ENCODE measurements at places on chromosomes 6 and 20. TPM values are rescaled to one million over a fixed set of nuclear protein-coding genes. Genes with fewer than 3 reads are reported as not detected.

GRCh38 chr20:18390201-18390600 is 76.6 kb downstream of the DZANK1 start:
- DNase-seq = no peak

GRCh38 chr20:17012546-17013226 is 214.2 kb upstream of the PCSK2 start:
- no peak for DNase-seq

DNA sequence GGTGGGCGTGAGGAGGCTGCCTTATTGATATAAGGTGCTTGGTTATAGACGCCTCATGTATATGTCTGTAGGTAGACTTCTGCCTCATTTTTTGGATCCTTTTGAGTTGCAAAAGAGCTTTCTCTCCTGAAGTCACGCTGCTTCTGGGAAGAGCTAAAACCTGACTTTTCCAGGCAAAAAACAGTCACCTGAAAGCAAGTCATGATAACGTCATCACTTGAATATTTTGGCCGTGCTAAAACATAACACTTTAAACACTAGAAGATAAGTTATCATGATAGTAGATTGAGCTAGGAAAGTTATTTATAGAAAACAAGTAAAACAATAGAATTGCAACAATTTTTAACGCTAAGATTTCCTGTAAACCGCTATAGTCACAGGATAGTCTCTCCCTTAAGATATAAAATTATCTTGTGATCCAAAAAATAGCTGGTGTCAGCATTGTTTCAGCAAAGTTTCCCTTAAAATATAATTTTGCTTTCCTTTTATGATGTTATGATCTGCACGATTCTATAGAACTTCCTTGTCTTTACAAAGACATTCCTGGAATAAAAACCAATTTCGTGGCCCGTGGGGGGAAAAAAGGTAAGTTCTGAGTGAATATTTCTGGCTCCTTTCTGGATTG is 69.0 kb upstream of the AKAP12 start:
- DNase-seq = no peak

- no peak for DNase-seq
Measured at GRCh38 chr6:110421749-110422443, 6.5 kb upstream of the DDO start.

DNA sequence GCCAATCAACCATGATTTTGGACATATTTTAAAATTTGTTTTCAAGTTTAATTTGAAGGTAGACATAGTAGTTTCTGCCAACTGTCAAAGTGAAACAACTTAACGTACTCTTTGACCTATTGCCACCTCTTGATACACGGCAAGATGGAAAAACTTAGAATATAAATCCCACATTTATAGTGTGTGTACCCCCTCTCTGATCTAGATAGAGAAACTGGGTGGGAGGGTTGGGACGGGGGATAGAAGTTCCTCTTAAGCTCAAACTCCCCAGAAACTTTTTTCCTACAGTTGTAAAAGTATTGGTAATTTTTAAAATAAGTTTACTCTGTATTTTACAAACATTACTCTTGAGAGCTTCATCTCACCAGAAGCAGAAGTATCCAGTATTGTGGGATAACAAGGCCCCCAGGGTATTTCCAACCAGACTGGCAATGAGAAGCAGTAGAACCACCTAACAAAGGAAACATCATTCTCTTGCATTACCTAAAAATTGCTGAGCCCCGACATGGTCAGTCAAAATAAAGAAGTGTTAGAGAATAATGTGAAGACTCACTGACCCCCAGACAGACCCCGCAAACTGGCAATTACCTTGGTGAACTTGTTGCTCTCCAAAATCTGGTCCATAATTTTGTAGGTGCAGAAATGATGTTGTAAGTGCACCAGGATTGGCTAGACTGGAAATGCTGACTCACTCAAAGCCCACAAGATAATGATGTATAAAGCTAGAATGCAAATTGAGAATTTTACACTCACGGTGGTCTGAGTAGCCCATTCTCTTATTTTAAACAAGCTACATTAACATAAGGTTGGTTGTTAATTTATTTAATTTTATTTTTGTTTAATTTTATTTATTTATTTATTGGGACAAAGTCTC is 74.7 kb upstream of the TNFAIP3 start:
- no peak for DNase-seq

GRCh38 chr6:15352845-15353244 is 107.0 kb downstream of the JARID2 start:
- no peak for DNase-seq

The HRH3 gene
- not detected for total RNA-seq

DNA sequence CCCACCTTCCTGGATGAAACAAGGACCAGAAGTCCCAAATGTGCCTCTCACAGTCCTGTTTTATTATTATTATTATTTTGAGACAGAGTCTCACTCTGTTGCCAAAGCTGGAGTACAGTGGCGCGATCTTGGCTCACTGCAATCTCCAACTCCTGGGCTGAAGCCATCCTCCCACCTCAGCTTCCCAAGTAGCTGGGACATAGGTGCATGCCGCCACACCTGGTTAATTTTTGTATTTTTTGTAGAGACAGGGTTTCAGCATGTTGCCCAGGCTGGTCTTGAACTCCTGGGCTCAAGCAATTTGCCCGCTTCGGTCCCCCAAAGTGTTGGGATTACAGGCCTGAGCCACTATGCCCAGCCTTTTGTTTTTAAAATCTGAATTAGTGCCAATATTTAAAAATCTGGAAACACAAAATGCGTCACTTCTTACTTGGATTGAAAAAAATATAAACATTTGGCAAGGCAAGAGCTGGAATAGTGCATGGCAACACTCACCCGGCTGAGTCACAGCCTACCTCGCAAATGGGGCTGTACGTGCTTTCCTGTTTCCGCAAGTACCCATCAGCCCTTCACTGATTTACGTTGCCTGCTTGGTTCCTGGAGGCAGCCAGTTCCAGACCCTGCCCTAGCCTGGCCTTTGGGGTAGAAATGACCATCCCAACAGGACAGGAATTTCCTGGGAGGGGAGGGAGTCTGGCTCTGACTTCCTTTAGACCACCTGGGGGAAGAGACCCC is 6.3 kb downstream of the SDCBP2 start:
- peak; percentile 57 for DNase-seq

The PRPH2 gene
- total RNA-seq = 0.76 TPM

The RAB44 gene
- 0.76 TPM for total RNA-seq

- no peak for DNase-seq
Measured at GRCh38 chr6:88290411-88290810, 124.3 kb upstream of the CNR1 start.

GRCh38 chr6:82144007-82144851 is 103.3 kb downstream of the IBTK start:
- DNase-seq = no peak

- no peak for DNase-seq
Measured at GRCh38 chr6:128099571-128100197, 198.8 kb upstream of the THEMIS start.

GRCh38 chr6:142696123-142697000 is 248.6 kb downstream of the HIVEP2 start:
- peak; percentile 68 for DNase-seq

The PTPRT gene
- 7.1 TPM for total RNA-seq

The CBLN4 gene
- total RNA-seq = not detected

The MDFI gene
- 8.9 TPM for total RNA-seq

- DNase-seq = no peak
Measured at GRCh38 chr20:45306431-45306982, at the start of gene RBPJL. RBPJL (plus strand) TSS chr20:45306840; CDS start chr20:45306923, 83 bp downstream.

The MYLK2 gene
- total RNA-seq = not detected

The FOXF2 gene
- 17.7 TPM for total RNA-seq

The PROKR2 gene
- total RNA-seq = not detected

The LRRC1 gene
- 14.0 TPM for total RNA-seq

GRCh38 chr6:148118244-148118643 is 224.4 kb upstream of the SASH1 start:
- DNase-seq = no peak

DNA sequence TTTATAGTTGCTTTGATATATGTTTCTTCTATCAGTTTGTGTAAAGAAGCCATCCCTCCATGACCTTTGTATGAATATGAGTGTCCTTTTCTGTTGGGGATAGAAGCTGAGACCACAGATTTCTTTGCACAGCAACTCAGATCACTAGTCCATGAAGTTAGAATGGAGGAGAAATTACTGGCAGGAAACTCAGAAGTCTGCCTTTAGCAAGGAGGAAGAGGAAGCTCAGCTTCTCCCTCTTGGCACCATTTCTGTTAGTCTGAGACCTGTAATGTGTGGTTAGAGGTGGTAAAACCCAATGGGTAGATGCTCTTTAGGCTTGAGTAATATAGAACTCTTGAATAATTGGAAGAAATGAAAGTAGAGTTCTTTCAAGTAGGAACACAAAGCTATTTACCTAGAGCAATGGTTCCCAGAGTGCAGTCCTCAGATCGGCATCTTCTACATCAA is 995.3 kb upstream of the FLRT3 start:
- DNase-seq = no peak

DNA sequence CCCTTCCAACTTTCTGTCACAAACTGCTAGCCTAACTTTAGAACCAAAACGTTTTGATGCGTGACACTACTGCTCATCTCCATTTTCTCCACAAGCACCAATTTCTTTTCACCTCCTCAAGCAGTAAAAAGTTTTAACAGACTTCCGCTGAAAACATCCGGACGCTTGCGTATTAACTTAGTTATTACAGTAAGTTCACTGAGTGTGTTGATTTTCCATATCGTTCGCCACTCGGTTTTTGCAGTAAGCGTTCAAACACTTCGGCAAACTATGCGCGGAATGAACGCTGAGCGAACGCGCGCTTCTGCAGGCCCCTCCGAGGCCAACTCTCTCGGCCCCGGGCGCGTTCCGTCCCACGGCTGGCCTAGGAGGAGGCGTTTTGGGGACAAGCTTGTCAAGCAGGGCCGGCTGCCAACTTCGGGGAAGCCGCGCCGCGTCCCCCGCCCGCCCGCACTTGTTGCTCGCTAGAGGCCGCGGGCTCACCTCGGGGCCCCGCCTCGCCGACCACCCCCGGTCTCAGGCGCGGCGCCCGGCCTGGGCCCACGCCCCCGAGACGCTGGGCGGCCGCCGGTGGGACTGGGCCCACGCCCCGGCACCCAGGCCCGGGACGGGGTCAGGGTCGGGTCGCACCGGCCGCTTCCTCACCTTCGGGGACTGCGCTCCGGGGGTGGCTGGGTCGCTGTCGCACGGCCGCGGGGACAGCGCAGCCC is 945 bp downstream of the PHF10 start:
- DNase-seq = peak; percentile 96

DNA sequence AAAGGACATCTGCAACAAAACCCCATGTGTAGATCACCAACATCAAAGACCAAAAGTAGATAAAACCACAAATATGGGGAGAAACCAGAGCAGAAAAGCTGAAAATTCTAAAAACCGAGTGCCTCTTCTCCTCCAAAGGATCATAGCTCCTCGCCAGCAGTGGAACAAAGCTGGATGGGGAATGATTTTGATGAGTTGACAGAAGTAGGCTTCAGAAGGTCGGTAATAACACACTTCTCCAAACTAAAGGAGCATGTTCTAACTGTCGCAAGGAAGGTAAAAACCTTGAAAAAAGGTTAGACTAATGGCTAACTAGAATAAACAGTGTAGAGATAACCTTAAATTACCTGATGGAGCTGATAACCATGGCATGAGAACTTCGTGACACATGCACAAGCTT is 109.9 kb upstream of the SYNCRIP start:
- DNase-seq = no peak

The GNMT gene
- total RNA-seq = 7.8 TPM

The CDH26 gene
- 8.3 TPM for total RNA-seq

GRCh38 chr6:87297119-87297518 is 25.3 kb upstream of the SMIM8 start:
- DNase-seq = no peak

DNA sequence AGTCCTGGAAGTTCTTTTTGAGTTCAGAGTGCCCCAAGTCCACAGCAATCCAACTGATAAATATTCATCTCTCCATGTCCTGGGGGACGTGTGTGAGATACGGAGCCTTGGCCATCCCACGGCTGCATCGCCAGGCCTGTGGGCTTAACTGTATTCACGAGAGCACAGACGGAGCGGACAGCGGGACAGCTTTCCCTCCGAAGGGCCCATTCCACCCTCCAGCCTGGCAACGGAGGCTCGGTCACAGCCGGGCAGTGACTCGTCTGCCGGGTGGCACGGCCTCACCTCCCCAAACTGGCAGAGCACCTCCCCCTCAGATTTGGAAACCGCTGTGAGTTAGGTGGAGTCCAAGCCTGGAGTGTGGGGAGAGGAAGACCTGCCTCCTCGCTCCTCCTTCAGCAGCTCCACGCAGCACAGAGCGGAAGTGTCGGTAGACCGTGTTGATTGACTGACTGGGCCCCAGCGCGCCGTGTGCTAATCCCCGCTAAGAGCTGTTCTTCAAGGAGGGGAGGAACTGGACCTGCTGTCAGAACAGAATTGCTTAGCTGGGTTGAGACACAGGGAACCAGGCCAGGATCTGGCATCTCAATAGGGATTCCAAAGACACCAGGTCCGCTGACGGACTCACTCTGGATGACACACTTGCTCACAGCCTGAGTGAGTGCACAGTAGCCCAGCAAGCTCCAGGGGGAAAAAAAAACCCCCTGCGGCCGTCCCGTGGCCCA is 10.9 kb downstream of the FOXF2 start:
- DNase-seq = peak; percentile 9

DNA sequence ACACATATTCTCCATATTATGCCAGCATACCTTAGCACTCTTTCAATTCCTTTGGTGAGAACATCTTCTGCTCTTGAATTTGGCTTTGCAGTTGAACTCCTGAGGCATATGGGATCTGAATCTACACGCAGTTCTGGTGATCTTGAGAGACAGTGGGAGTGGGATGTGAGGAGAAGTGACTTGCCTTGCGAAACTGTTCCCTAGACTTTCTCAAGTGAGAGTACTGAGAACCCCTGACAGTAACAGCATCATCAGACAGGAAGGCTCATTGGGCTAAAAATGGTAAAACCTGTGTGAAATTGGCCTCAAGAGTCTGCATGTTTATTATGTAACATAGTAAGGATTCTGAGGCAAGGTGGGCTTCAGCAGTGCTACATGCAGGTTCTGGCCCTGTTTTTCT is 49.1 kb upstream of the CEP85L start:
- no peak for DNase-seq

The CTSZ gene
- 405 TPM for total RNA-seq

DNA sequence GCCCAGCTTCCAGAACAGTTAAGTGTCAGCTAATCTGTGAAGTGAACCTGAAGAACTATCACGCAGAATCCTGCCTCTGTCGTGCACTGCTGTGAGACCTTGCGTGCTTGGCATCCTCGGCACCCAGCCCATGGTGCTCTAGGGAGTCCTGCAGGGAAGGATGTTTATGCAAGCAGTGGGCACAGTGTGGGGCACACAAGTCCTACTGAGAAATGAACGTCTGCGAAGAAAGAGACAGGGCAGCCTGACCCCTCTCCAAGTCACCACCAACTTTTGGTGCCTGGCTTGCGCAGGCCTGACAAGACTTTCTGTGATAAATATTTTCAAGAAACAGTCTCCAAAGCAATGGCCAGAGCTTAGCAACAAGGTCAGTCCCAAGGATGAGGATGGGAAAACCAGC is 68.0 kb downstream of the MYH7B start:
- no peak for DNase-seq

GRCh38 chr20:41592516-41593216 is 25.5 kb downstream of the CHD6 start:
- no peak for DNase-seq

The CNBD2 gene
- total RNA-seq = not detected

DNA sequence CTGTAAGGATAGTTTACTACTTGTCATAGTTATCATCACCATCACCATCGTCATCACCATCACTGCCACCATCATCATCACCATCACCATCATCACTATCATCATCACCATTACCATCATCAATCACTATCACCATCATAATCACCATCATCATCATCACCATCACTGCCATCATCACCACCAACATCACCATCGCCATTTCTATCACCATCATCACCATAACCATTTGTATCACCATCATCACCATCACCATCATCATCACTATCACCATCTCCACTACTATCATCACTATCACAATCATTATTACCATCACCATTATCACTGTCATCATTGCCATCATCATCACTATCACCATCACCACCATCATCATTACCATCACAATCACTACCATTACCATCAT is 655.5 kb upstream of the DEFB115 start:
- no peak for DNase-seq

Measured in upper lobe of left lung (tissue), 6 donors.